GM04503 (cell line): ENCODE measurements at places on chromosomes 11 and 22.

DNA sequence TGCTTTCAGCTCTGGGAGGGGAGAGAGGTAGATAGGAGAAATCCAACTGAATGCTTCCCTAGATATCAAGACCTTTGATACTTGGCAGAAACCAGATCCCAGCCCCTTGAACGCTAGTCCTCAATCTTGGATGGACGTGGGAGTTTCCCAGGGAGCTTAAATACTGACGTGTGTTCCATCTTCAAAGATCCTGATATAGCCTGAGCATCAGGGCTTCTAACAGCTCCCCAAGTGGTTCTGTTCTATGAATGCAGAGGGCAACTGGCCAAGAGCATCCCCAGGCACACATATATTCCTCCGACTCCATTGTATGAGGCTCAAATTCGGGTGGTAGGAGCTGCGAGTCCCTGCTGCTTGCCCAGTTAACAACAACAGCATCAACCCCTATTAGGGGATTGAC lies 8.7 kb upstream of the ACCS start:
- no peak for DNase-seq

DNA sequence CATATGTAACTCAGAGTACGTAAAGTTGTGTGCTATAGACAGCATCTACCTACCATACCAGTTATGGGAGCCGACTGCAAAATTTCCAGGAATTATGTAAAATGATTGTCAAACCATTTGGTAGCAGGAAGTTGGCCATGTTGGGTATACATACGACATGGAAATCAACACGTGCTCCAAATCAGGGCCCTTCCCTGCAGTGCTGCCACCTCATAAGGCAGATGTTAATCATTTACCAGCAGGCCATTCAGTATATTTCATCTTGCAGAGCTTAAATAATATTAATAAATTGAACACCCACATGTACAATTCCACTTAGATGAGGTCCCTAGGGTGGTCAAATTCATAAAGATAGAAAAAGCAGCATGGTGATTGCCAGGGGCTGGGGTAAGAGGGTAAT lies 9.8 kb downstream of the MS4A18 start:
- no peak for DNase-seq

GRCh38 chr22:49735411-49735900 lies 92.2 kb downstream of the BRD1 start:
- DNase-seq: no peak

DNA sequence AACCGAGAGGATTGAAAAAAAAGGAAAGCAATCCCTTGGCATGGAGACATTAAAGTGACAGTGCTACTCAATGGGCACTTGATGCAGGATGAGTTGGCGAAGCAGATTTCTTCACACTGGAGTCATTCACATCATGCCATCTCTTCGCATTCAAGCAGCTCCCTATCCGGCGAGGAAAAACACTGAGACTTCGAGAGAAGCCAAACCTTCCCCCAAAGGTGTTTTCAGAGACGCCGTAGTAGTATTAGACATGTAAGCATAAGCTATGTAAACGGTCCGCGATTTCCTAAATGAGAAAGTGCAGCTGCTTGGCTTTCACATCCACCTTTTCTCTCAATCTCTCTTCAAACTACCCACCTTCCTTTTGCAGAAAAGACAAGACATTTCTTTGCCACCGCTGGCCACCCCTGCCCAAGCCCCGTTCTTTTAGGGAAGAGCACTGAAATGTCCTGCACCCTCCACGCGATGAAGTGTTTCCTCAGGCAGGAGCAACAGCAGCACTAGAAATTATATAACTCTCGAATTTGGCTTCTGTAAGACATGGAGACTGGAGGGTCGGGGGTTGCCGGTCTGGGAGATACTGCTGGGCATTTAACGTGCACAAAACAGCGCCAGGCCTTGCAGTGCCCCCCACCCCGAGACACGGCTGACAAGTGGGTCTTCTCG lies at the start of gene DLG2:
Gene DLG2 (minus strand): TSS at position 13 of the 666 bp plus-strand sequence.
- DNase-seq: no peak

DNA sequence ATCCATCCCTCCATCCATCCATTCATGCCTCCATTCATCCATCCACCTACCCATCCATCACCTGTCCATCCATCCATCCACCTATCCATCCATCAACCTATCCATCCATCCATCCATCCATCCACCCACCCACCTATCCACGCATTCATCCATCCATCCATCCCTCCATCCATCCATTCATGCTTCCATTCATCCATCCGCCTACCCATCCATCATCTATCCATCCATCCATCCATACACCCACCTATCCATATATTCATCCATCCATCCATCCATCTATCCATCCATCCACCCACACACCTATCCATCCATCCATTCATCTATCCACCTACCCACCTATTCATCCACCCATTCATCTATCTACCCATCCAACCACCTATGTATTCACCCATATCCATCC lies 13.8 kb downstream of the PARVG start:
- DNase-seq: no peak

GRCh38 chr22:22590136-22590891 lies 31.2 kb upstream of the PRAME start:
- DNase-seq: no peak

DNA sequence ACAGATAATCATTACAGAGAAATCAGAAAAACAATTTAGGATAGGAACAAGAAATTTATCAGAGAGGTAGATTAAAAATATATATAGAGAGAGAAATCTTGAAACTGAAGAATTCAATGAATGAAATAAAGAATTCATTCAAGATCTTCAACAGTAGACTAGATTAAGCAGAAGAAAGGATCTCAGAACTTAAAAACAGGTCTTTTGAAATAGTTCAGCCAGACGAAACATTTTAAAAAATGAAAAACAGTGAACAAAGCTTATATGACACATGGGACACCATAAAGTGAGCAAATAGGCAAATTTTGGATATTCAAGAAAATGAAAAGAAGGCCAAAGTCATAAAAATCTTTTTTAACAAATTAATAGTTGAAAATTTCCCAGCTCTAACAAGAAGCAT lies 138.8 kb downstream of the CASP12 start:
- no peak for DNase-seq

DNA sequence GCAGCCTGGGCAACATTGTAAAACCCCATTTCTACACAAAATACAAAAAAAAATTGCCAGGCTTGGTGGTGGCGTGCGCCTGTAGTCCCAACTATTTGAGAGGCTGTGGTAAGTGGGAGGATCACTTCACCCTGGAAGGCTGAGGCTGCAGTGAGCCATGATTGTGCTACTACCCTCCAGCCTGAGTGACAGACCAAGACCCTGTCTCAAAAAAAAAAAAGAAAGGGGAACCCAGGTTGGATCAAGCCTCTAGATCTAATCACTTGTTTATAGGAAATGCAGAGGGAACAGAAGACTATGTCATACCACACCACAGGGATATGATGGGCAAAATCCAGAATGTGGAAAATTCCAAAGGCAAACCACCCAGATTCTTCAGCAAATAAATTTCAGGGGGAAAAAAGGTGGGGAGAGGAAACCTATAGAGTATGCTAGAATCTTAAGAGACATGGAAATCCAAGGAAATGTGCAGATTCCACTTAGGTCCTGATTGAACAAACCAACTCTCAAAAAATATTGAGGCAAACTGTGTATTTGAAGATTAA lies 16.5 kb upstream of the MALAT1 start:
- DNase-seq: no peak

DNA sequence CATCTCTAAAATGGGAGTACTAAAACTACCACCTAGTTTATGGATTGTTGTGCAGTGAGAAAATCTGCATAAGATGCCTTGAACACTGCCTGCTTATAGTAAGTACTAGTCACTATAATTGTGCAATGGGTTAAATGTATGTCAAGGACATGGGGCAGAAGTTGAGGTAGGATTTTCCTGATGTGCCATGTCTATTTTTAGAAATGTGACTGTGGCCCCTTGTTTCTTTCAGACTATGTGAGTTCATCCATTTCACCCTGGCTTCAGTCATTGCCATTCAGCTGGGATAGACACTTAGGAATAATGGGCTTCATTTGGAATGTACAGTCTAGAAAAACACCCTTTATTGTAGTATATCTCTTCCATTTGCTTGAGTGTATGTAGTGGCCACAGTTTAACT lies 51.4 kb downstream of the BDNF start:
- no peak for DNase-seq

GRCh38 chr22:48531761-48532435 lies 1295.8 kb downstream of the BRD1 start:
- DNase-seq: no peak

GRCh38 chr11:24163841-24164240 lies 333.0 kb upstream of the LUZP2 start:
- DNase-seq: no peak

- peak; percentile 70 for DNase-seq
These were observed 33.5 kb downstream of the GDPD4 start for GRCh38 chr11:77267962-77268361.

DNA sequence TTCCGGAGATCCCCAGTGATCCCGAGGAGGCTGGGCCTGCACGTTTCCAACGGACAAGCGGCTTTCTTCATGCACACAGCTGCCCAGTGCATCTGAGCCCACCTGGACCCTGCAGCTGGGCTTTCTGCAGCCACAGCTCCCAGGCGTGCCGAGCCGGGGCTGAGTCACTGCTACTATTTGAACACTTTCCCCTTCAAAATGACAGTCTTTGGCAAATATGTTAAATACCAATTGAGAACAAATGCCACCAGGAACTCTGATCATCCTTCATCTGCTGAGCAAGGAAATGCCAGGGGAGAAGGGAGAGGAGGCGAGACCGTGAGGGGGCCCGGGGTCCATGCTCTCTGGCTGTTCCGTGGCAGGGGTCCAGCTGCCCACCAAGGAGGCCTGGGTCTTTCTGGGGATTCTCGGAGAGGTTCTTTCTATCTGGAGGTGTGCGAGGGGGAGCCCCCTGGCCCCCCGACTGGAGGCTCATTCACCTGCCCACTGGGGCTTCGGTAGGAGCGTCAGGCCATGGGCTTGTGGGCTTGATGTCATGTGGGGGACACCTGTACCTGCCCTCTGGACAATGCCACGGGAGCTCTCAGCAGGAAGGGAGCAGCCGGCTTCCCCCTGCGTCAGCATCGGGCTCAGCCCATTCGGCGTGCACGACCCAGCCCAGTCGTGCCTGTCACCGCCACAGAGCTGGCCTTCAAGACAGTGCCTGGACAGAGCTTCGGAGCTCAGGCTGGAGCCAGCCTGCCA lies 159.6 kb downstream of the CTTN start:
- DNase-seq: no peak

DNA sequence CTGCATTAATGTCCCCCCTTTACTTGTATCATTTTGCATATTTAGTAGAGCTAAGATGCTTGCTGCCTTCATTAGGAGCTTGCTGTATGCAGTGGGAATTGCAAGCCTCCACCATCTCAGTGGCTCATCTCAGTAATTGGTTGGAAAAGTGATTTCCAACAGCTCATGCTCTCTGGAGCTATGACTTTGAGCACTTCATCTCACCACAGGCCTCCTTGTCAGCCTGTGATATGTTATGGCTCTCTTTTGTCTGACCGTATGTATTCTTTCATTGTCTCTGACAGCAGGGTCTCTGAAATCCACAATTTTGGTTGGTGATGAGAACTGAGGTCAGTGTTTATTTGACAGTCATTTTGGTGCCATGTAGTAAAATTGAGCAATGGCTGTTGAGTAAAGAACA lies 345.1 kb downstream of the FAT3 start:
- DNase-seq: no peak

DNA sequence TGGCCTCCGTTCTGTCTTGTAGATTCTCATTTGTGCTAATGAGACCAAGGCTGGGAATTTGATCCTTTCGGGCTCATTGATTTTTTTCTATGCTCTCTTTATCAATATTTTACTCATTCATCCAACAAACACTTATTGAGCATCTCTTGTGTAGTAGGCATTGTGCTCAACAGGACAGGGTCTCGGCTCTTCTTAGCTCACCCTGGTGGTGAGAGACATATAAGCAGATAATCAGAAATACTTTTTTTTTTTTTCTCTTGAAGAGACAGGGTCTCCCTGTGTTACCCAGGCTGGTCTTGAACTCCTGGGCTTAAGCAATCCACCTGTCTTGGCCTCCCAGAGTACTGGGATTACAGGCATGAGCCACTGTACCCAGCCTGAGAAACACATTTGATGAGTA lies 48.0 kb upstream of the SLC5A1 start:
- no peak for DNase-seq

GRCh38 chr11:18844753-18845367 lies 53.3 kb upstream of the PTPN5 start:
- no peak for DNase-seq

GRCh38 chr11:35746356-35747153 lies 84.0 kb downstream of the TRIM44 start:
- no peak for DNase-seq

- DNase-seq: no peak
These were observed 359.4 kb upstream of the CCDC90B start for GRCh38 chr11:83645561-83645960.

DNA sequence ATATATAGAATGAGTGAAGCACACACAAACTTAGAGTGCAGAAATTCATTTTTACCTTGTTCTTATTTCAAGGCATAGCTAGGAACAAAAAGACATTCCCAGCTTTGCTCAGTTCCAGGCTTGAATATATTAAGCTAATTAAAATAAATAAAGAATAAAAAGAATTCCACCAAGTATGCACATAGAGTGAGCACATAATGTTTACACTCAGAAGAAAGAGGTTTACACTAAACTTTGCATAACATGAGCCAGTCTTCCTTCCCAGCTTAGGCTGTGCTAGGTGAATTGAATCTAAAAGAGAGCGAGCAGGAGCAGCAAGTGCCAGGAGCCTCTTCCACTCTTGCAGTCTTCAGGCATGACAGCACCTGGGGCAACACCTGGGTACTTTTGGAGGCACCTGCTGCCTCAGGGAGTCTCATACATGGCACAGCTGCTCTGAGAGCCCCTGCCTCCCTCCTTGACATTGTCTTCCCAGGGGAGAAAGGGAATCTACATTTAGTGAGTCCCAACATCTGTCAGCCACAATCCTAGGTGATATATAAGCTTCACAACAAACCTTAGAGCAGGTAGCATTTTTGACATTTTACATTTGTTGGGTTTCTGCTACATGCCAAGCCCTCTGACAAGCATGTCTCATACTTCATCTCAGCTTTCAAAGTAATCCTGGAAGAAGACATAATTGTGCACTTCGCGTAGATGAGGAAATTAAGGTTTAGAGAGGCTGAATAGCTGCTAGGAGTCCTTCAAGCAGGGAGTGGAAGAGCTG lies 732.7 kb upstream of the TENM4 start:
- no peak for DNase-seq
